WTC11 (cell line): ENCODE measurements at places on chromosomes 3 and 15.
A peak's percentile ranks its signal among the peaks of the same experiment; 100 is the strongest.

DNA sequence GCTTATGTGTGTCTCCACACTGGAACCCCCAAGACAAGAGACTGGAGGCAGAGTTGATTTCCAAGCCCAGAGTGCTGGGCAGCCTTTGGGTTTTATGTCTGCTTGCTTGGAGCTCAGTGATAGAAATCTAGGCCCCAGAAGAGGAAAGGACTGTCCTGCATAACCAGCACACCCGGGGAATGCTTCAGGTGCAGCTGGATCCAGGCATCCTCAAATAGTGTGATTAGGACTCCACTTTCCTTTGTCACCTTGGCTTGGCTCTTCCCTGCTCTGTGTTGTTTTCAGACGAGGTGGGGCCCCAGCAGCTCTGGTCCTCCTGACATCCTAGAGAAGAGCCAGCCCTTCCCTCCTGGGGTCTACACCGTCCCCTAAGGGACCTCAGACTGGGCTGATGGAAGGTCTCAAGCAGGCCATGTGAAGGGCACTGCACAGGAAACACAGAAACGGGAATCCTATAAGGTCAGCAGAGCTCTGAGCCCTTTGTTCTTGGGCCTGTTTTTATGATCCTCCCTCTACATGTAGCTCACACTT is 143.7 kb downstream of the TJP1 start:
- DNase-seq: no peak

DNA sequence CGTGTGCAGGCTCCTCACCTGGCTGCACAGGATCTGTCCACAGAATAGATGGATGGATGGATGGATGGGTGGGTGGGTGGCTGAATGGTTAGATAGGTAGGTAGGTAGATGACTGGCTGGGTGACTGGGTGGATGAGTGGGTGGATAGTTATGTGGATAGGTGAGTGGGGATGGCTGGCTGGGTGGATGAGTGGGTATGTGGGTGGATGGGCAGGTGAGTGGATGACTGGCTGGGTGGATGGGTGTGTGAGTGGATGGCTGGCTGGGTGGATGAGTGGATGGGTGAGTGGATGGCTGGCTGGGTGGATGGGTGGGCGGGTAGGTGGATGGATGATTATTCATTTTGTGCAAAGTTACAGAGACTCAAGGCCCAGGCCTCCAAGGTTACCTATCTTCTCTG is 172.9 kb upstream of the CTDSPL start:
- no peak for DNase-seq

DNA sequence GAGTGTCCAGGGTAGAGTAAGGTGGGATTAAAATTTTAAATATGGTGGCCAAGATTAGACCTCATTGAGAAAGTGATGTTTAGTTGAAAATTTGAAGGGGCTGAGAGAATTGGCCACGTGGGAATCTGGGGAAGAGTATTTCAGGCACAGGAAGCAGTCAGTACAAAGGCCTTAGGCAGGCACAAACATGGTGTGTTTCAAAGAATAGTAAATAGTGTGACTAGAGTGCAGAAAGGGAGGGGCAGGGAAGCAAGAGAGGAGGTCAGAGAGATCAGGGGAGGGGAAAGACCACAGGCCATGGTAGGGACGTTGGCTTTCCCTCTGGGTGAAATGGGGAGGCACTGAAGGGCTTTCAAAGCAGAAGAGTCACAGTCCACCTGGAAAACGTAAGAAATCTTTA is 36.6 kb upstream of the POMGNT2 start:
- no peak for DNase-seq

DNA sequence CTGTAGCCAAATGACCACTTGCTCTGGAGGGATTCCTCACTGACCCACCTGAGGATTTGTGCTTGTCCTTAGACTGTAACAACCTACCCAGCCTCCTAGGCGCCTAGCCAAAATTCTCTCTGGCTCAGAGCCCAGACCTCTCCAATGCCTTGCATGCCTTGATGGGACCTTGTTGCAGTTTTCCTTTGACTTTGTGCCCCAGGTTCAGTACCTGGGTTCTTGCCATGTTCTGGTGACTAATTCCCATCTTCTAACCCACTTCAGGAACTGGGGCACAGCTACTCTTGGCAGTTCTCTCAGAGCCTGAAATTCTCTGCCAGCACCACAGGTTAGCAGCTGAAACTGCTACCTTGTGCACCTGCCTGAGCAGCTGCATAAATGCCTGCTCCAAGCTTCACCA is 27.0 kb upstream of the UBE3A start:
- DNase-seq: no peak

DNA sequence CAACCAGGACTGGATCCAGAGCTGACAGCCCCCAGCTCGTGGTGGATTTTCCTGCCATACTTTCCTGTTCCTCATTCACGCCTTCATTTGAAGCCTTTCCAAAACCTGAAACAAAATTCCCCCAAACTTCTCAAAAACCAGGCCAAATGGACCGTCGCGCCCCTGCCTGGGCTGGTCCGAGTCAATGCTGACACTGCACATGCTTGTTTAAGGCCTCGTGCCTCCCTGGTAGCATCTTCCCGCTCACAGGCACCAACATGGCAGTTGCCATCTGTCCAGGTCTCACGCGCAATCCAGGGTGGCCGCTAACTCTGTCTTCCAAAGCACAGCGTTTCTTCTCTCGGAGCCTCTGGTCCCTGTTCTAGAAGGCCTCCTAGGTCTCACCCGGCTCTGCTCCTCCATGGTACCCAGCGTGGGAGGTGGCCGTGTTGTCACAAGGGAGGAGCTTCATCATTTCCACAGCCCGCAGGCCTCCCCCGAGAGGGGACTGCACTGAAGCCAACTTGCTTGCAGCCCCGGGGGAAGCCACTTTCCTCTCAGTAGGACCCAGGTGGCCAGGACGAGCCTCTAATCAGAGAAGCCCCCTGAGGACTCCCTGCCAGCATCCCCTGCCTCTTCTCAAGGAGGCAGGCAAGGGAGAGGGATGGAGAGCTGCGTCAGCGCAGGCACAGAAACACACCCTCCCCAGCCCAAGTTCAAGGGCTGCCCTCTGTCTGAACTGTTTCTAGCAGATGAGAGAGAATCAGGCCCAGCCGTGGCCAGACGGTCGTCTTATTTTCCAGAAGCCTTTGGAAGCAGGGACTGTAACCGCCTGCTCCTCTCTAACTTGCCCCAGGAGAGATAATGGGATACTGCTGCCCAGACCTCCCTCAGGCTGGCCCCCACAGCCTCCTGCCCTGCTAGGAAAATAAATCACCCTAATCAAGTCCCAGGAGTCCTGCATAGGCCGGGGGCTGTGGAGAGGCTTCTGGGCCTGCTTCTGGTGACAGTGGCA is 152.8 kb upstream of the TLE3 start:
- DNase-seq: no peak

DNA sequence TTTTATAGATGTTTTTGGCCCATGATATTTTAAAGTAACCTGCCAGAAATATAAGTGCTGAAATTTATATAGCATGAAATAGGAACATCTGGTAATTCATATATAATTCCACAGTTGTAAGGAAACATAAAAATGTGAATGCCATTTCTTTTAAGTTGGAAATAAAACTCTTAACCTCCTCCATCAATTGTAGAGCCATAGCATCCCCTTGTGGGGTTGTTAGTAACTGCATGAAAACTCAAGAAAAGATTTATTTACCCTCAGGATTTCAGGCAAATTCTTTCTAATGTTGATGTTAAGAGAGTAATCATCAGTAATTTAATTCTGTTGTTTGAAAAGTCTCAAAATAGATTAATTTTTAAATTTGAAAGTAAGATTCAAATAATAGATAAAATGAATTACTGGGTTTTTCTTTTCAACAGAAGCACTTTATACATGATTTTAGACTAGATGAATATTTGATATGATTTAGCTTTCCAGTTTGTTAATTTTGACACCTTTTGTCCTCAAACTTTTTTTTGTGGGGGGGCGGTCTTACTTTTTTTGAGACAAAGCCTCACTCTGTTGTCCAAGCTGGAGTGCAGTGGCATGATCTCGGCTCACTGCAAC is 74.7 kb downstream of the RASA2 start:
- DNase-seq: no peak

GRCh38 chr15:78263907-78264303 is 457 bp upstream of the DNAJA4 start:
- no peak for DNase-seq

GRCh38 chr15:88127432-88127790 is 129.1 kb downstream of the NTRK3 start:
- no peak for DNase-seq

DNA sequence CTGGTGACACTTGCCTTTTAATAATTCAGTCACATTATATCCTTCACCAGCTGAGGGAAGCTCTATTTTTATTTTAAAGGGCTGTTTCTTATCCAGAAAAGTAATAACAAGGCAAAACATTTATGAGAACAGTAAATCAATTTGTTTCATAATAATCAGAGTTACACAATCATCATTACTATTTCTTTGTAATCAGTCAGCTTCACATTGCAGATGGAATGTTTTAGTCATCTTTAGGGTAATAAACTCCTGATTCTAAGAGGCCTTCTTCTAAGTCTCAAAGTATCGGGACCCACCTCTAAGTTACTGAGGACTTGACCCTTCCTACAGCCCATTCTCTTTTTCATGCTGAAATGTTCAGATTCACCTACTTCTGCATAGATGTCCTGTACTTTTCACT is 298.3 kb upstream of the TGFBR2 start:
- DNase-seq: no peak

DNA sequence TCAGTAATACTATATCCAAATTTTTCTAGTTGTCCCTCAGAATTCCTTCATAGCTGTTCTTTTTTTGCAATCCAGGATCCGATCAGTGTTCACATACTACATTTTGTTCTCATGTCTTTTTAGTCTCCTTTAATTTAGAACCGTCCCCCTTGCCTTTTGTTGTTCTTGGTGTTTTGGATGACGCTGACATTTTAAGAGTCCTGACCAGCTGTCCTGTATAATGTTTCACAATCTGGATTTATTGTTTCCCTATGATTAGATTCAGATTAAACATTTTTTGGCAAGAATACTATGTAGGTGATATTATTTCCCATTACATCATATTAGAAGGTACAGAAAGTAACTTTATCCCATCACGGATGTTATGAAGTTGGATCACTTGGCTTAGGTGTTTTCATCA is 11.4 kb downstream of the TUBGCP4 start:
- DNase-seq: no peak

DNA sequence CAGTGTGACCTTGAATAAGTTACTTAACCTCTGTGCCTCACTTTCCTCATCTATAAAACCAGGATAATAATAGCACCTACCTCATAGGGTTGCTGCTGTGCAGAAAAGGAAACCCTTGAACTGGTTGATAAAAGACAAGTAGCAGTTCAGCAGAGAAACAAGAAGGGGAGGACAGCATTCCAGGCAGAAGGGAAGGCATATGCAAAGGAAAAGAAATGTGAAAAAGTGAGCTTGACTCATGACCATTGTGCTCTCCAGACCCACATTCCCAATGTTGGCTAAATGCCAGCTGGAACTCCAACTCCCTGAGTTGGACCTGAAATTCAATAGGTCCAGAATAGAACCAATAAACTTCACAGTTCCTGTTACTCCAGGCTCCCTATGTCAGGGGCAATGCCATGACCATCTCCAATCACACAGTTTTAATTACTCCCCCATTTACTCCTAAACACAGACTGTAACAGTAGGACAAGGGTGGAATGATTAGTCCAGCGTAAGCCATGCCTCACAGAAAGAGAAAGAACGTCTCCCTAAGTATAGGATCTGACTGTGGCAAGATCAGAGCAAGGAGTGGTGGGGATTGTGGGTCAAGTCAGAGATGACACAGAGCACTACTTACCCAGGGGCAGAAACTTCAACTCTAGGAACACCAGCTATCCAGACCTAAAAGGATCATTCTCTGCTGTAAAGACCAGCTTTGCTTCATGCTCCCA is 26.9 kb downstream of the PRKAR2A start:
- DNase-seq: no peak

DNA sequence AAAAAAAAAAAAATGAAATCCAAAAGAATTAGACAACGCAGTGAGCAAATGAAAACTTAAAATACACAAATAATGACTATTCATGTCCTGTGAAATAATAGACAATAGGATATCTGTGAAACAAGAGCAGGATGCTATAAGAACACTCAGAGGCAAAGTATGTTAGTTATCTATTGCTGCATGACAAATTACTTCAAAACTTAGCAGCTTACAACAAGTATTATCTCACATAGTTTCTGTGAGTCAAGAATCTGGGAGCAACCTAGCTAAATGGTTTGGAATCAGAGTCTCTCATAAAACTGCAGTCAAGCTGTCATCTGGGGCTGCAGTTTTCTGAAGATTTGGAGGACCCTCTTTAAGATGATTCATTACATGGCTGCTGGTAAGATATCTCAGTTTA is 36.5 kb upstream of the ZMAT3 start:
- no peak for DNase-seq

GRCh38 chr15:101201411-101202174 is 50.3 kb downstream of the CHSY1 start:
- peak; percentile 81 for DNase-seq

- DNase-seq: no peak
Measured at GRCh38 chr15:51160484-51160883, 65.8 kb upstream of the TNFAIP8L3 start.

DNA sequence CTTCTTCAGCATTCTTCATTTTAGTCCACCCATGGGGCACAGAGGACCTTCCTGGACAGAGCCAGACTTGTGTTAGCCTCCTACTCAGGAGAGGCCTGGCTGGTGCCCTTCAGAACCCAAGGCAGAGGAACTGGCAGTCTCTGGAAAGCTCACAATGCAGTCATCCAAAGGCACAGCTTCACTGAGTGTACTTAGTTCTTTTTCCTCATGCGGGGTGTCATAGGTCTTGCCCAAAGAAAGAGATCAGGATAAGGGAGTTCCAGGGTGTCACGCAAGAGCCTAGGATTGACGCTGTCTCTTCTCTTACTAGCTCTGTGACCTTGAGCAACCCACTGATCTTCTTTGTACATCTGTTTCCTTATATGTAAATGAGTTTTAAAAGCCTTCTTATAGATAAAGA is 58.7 kb downstream of the CD200 start:
- DNase-seq: no peak

DNA sequence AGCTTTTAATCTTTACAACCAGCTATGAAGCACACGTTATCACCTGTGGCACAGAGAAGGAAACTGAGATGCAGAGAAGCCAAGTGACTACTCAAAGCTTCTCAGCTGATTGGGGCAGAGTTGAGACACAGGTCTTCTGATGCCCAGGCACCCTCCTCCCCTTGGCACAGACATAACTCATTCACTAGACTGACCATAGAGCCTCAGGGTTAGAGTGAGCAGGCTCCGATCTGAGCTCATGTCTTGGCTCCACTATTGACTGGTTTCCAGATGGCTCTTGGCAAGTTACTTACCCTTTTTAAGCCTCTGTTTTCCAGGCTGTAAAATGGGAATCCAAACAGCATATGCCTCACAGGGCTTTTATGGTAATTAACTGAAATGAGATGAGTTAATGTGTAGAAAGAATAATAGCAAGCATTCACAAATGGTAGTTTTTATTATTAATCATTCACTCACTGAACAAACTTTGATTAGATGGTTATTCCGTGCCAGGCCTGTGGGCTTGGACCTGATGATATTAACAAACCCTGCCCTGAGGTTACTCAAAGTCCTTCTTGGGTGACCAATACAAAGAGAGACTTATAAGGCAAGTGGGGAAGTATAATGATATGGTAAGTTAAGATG is 184.3 kb downstream of the ANXA2 start:
- DNase-seq: no peak

- no peak for DNase-seq
Measured at GRCh38 chr3:79038636-79039035, 729.2 kb downstream of the ROBO1 start.
